Muscle of leg (tissue), 16 donors: ENCODE measurements at places on chromosomes 2 and 18. TPM values are rescaled to one million over a fixed set of nuclear protein-coding genes. Genes with fewer than 3 reads are reported as not detected.

DNA sequence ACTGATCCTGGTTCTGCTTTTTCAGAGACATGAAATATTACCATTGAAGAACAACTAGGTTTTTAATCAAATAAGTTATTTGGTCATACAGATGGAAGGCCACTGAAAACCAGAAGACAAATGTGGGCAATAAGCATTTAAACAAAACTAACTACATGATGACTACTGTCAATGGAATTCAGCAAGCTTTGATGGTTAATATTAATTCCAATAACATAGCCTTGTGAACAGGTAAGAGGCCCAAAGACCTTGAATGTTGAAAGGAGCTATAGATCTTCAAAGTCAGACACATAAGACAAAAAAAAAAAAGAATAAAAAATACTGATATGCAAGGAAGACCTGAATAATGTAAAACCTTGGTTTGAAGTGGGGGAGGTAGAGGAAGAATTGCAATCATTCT lies 1955.6 kb upstream of the CELF4 start:
- H3K27me3 ChIP-seq: no peaks in the 10 kb centered on the region
- no peaks in the 10 kb centered on the region for H3K36me3 ChIP-seq
- H3K27ac ChIP-seq: no peak overlapping the region
- H3K4me1 ChIP-seq: no peaks in the 10 kb centered on the region

- H3K4me1 ChIP-seq: peaks cover 2% of the 10 kb centered on the region
- H3K4me3 ChIP-seq: no peak overlapping the region
- peaks cover 73% of the 10 kb centered on the region for H3K36me3 ChIP-seq
Observed at GRCh38 chr2:238169708-238170251, 11.0 kb downstream of the ERFE start.

DNA sequence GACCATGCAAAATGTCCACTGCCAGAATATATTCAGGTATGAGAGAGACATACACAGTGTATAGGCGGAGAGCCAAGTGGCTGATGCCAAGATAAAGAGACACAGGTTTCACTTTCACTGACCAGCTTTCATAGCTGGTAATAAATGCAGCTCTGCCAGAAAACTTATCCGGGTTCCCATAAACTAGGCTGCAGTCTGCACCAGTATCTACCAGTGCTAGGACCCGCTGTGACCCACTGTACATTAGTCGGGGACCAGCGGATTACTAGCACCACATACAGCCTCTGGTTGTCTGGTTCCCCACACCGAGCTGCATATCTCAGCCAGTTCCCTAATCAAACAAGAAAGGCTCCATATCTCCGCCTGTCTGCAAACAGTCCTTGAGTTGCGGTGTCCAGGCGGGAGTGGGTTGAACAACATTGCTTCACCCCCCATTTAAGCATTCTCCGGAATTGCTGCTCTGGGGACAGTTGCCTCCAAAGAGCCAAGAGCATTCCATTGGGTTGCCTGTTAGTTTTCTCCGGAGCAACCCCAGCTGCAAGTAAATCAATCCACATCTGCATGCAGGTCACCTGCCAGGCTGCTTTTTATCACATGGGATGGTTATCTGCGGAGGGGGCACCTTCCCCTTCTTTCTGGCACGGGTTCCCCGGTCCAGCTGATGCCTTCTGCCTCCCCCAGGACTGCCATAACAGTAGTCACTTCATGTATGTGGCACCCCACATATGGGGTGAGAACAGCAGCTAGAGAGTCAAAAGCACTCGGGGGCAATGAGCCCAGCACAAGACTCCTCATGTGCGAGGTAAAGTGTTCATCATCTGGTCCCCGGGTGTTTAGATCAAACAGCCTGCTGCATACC lies 18.0 kb upstream of the KLHL23 start:
- DNase-seq: peak; percentile 44
- peaks cover 23% of the 10 kb centered on the region for H3K4me1 ChIP-seq
- H3K36me3 ChIP-seq: peaks cover 3% of the 10 kb centered on the region
- no peak overlapping the region for H3K27ac ChIP-seq
- no peak overlapping the region for H3K4me3 ChIP-seq
- no peaks in the 10 kb centered on the region for H3K27me3 ChIP-seq

Gene CDKL4
- 3.2 TPM for total RNA-seq

Gene MTIF2
- total RNA-seq: 22.0 TPM
